Activated CD4-positive, alpha-beta T cell treated with anti-CD3 and anti-CD28 coated beads, Interleukin-2, amount 10 ng/mL, durations not matched to agents 7 days and 5 days (primary cell): ENCODE measurements at places on chromosomes 4 and X. TPM values are rescaled to one million over a fixed set of nuclear protein-coding genes. Genes with fewer than 3 reads are reported as not detected.

TEX13C gene
- not detected for total RNA-seq

GRCh38 chr4:102493794-102494193 is 7.4 kb upstream of the NFKB1 start:
- no peak overlapping the region for H3K4me3 ChIP-seq
- no peak for DNase-seq
- no peak overlapping the region for H3K27ac ChIP-seq
- H3K27me3 ChIP-seq = no peaks in the 10 kb centered on the region

GRCh38 chrX:16743604-16744325 is 24.4 kb downstream of the SYAP1 start:
- peaks cover 7% of the 10 kb centered on the region for H3K36me3 ChIP-seq
- H3K4me1 ChIP-seq = no peaks in the 10 kb centered on the region
- H3K4me3 ChIP-seq = no peak overlapping the region
- H3K27ac ChIP-seq = no peak overlapping the region

DNA sequence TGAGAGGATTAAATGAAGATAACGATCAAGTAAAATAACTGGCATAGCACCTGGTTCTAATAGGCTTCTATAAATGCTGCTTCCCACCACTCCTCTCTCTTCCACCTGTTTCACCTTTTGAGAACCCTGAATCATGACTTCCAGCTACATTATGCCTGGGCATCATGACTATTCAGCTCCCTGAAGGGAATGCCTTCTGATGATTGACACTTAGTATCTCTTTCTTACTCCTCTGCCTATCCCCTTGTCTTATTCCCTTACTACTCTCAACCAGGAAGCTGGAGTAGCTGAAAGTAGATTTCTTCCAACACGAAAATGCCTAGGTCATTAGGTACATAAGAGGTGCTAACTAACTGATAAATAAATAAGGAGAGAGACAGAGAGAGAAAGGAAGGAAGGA is 24.7 kb upstream of the CXCL8 start:
- H3K36me3 ChIP-seq = no peaks in the 10 kb centered on the region
- H3K27ac ChIP-seq = no peak overlapping the region
- no peaks in the 10 kb centered on the region for H3K27me3 ChIP-seq
- no peak for DNase-seq
- no peak overlapping the region for H3K4me3 ChIP-seq

SPACA5 gene
- 0.32 TPM for total RNA-seq

GYPB gene
- total RNA-seq = not detected

CT45A3 gene
- total RNA-seq = not detected
